ENCODE measurements at places on chromosomes 7 and 10.
A peak's percentile ranks its signal among the peaks of the same experiment; 100 is the strongest.

GRCh38 chr10:35946556-35946955 lies 304.5 kb upstream of the FZD8 start:
- no peak for DNase-seq

DNA sequence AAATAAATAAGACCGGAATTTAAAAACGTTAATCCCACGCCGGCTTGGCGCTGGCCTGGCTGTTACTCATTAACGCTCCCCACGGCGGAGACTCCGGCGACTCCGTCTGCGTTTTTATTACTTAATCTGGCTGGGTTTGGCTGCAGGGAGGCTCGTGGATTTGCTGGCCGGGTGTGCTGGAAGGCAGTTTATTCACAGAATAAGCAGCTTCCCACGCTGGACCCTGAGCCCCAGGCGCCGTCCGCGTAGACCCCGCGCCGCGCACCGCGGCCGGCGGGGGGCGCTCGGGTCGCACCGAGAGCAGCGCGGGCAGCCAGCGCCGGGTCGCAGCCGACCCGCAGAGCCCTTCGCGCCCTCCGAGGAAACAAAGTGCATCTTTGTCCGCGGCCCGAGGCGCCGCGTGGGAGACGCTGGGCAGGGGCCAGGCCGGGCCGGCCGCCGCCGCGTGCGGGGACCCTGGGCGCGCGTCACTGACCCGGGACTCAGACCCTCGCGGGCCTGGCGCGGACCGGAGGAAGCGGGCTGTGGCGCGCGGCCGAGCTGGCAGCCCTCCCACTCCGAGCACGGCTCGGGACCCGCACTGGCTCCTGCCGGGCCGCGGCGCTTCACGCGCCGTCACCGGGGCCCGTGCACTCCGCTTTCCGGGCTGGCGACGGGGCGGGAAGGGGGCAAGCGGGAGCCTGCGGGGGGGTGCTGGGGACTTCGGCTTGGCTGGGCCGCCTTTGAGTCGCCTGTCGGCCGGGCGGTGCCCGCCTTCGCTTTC lies 587 bp upstream of the GRK5 start:
- peak; percentile 64 for DNase-seq

- DNase-seq: no peak
These were observed 117.4 kb downstream of the LHPP start for GRCh38 chr10:124579011-124579399.

DNA sequence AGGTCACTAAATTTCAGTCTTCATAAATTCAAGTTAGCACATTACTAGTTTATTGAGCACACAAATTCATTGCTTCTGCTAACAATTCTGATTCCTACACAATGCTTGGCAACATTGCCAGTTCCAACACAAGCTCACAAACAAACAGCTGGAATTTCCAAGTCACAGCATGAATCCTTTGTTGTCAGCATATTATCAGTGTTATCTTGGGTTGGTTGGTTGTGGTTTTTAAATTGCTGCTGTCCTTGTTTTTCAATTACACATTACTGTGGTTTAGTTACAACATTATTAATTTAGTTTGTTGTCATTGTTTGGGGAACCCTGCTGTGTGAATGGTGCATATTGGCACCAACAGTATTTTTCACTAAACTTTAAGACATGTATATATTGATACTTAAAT lies 86.0 kb upstream of the ARID5B start:
- no peak for DNase-seq

DNA sequence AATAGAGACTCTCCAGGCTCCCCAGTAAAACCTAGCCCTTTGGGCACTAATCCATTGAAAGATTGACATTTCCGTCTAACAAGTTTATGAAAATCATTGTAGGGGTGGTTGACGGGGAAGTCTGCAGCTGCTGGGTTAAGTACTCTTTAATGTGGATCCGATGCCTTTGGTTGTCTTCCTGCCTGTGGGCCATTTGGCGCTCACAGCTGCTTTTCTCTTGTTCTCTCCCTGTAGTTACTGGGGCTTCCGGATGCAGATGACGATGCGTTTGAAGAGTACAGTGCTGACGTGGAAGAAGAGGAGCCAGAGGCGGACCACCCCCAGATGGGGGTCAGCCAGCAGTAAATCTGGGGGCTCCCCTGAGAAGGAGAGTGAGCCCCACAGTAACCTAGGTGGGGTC lies 22.4 kb downstream of the MTURN start:
- no peak for DNase-seq

- no peak for DNase-seq
These were observed 94.4 kb downstream of the WDR37 start for GRCh38 chr10:1150638-1150955.

GRCh38 chr10:75508814-75509306 lies 77.4 kb downstream of the LRMDA start:
- DNase-seq: no peak

- no peak for DNase-seq
These were observed 11.4 kb upstream of the INPP5F start for GRCh38 chr10:119714484-119714816.

- no peak for DNase-seq
These were observed 235.0 kb upstream of the PTN start for GRCh38 chr7:137578541-137578940.

- peak; percentile 3 for DNase-seq
These were observed 58.5 kb downstream of the LGI1 start for GRCh38 chr10:93816123-93816747.

DNA sequence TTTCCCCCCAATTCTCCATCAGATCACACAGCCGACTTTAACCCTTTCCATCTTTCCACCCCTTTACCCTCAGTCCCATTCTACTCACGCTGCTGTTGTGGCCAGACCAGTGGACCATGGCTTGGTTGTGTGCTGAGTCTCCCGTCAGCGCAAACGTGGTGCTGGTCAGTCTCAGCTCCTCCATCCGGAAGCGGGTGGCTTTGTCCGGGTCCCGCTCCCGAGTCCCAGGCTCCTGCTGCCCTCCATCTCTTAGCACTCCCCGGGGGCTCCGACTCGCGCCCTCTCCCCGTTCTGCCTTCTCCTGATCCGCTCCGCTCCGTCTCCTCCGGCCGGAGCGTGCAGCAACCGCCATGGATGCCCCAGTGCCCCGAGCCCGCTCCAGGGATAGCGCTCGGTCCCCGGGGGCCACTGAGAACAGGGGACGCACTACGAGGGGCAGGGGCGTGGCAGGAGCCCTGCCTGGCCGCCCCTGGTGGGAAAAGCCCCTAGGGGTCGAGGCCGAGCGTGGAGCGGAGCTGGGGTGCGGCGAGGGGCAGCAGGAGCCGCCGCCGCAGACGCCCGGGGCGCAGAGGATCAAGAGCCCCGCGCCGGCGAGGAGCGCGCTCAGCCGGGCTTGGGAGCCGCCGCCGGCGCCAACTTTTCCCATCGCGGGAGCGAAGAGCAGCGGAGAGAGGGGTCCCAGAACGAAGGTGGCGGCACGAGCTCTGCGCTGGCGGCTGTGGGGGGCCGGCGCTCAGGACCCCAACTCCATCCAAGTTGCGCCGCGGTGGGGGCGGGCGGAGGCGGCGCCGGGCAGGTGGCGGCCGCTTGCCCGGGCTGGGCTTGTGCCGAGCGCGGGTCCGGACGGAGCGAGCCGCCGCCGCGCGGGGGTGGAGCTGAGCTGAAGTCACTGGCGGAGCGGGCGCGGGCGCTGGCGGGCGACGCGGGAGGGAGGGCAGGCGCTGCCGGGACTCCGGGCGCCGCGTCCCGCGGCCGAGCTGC lies at the start of gene SORCS1:
TSS of gene SORCS1 (minus strand) at position 826 of the 981 bp plus-strand sequence.
- DNase-seq: no peak

- no peak for DNase-seq
These were observed 30.9 kb upstream of the FAM133B start for GRCh38 chr7:92621026-92621540.

DNA sequence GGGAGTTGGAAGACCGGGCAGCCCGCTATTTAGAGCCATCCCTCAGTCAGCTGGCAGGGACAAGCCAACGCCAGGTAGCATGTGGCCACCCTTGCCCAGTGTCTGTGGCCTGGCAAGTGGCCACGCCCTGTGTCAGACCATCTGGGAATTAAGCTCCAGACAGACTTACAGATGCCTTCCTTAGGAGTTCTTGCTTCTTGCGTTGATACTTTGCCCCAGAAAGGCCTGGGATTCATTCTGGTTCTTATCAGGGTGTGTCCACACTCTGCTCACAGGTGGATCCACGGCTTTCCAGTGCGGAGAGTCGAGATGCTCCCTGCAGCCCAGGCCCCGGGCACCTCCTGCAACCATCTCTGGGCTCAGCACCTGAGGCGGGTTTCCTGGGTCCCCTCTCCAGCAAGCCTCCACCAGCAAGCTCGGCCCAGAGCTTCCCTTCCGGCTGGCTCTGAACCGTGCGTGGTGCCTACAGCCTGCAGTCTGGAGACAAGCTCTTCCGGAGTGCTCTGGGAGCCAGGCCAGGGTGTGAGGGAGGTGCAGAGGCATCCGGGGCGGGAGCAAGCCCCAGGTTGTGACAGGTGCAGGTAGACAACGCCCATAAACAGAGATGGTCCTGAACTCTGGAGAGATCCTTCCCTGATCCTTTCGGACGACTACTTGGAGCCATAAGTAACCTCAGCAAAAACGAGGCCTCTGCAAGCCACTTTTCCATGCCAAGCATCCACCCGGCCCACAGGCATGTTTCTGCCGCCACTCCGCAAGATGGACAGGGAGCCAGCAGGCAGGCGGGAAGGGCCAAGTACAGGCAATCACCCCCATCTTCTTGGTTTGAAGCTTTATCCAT lies 32.3 kb upstream of the PPIF start:
- no peak for DNase-seq

DNA sequence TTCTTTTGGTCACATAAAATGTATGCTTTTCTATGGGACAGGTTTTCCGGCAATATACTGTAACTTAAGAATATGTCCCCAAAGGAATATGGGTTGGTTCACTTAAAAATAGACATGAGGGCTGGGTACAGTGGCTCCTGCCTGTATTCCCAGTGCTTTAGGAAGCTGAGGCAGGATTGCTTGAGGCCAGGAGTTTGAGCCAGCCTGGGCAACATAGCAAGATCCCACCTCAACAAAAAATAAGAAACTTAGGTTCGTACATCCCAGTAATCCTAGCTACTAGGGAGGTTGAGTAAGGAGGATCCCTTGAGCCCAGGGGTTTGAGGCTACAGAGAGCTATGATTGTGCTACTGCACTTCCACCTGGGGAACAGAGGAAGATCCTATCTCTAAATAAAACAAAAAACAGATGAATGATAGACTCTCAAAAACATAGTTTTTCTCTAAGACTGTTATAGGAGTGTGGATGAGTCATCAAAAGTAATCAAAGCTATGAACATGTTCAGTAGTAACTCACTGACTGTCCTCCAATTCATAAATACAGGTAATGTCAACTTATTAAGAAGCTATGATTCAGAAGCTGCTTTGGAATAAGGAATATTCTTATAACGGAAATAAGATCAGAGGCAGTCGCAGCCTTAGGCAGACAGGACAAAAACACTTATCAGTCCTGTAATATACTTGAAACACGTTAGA lies 2.6 kb upstream of the SEC31B start:
- no peak for DNase-seq

- no peak for DNase-seq
These were observed 3.5 kb upstream of the MYPN start for GRCh38 chr10:68105820-68106219.

- DNase-seq: no peak
These were observed 660.8 kb downstream of the SUGCT start for GRCh38 chr7:40795607-40796006.

GRCh38 chr7:1853431-1853985 lies 183.4 kb downstream of the ELFN1 start:
- DNase-seq: no peak

DNA sequence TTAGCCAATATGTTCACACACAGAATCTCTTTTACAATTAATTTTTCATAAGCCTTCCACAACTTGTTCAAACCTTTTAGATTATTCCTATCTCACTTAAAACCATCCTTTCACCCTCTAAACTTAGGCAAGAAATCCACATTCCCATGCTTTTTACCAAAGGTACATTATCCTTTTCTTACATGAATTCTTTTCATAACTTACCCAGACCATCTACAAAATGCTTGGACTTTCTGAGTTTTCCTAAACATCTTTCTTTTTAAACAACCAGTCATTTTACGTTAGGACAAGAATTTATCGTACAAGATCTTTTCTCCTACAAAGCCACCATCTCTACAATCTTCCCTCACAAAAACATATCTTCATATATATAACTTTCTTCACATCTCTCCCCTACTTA lies 18.8 kb upstream of the GARS1 start:
- DNase-seq: no peak

GRCh38 chr7:156230576-156230975 lies 410.0 kb upstream of the RNF32 start:
- DNase-seq: no peak

DNA sequence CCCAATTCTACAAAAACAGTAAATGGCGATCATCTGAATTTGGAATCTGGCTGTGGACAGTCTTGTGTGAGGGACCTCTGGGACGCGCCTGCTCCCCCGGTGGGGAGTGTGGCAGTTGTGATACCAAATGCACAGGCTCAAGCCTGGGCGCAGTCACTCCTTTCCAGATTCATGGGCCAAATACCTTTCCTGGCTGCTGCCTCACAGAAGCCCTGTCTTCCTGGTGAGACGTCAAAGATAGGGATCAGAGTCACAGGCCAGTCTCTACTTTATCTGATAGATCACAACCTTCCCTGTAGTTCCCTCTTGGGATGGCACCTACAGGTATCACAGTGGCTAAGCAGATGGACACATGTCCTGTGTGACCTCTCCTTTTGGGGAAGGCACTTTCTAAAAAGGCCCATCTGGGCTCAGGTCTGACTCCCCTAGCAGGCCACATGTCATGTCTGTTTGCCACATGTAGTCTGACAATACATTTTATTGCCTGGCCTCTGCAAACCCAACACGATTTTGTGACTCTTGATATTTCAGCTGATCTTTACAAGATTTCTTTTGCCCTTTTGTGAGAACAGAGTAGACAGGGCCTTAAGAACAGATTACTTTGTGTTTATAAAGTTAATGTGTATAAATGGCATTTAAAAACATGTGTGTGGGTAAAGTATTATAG lies 150.1 kb downstream of the SNX10 start:
- no peak for DNase-seq

Data from stimulated activated CD4-positive, alpha-beta T cell treated with anti-CD3 and anti-CD28 coated beads, TNF-alpha, amount 100 ng/mL, for 4 hours (primary cell).